ENCODE measurements at places on chromosomes 4 and X.

- no peak for DNase-seq
These were observed 10.4 kb upstream of the TSPYL2 start for GRCh38 chrX:53071604-53072417.

GRCh38 chrX:120794525-120794975 lies 81.1 kb downstream of the CT47B1 start:
- DNase-seq: no peak

DNA sequence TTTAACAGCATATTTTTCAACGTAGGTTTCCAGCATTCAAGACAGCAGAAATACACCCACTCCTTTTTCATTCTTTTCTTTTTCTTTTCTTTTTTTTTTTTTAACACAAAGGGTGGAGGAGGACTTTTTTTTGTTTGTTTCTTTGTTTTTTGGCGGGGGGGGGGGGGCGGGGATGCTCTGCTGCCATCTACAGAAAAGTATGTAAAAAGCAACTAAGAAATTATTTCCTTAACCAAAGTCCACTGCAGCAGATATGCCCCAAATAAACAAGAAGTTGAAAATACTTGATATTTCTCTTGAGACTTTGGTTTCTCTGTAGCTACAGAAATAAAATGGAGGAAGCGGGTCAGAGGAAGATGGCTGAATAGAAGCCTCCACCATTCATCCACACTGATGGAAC lies 63.2 kb upstream of the PBDC1 start:
- DNase-seq: no peak

DNA sequence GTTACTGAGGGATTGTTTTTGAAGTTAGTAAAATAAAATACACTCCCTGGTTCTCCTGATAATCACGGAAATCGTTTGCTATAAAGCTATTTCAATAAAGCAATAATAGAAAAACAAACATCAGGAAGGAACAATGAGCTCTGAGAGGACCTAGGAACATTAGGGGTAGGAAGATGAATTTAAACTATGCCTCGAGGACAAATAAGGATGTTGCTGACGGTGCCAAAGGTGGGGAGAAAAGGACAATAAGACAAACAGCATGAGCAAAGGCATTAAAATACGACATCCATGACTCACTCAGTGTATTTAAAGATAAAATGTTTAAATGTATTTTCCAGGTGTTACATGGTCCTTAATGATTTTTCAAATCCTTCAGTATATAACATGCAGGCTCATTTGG lies 110.3 kb downstream of the MTNR1A start:
- no peak for DNase-seq

GRCh38 chrX:55919367-55920221 lies 202.0 kb downstream of the RRAGB start:
- DNase-seq: no peak

- DNase-seq: no peak
These were observed 821 bp downstream of the SLITRK2 start for GRCh38 chrX:145818186-145819113.

- DNase-seq: no peak
These were observed 39.8 kb upstream of the RBM47 start for GRCh38 chr4:40669504-40669903.

GRCh38 chr4:113618205-113618604 lies 143.3 kb downstream of the CAMK2D start:
- DNase-seq: no peak

DNA sequence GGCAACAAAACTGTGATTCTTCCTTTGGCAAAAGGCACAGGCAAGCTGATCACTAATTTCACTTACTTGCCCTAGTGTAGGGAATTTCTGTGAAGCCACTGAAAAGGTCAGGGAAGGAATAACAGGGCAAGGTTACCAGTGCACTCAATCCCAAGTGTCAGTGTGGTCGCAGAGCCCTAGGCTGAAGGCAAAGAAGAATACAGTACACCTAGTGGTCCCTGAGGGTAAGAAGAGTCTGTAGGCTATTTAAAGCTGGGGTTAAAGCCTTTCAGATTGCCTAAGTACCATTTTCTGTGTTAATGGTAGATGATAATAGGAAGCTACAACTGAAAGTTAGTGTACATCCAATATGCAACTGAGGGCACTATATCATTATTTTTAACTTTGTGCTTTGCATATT lies 173.6 kb upstream of the NRK start:
- no peak for DNase-seq

DNA sequence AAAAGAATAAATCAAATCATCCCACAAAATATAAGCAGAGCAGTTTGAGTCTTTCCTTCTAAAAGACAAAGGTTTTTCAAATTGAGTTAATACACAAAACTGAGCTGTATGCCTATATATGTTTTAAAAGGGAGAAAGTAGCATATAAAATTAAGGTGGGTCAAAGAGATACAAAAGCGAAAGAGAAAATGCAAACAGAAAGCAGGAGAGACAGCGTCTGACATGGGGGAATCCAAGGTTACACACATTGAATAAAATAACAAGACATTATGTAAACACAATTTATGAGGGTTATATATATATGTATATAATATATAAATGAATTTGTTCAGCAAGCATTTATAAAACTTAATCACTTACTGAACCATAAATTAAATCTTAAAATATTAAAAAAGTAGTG lies 276.1 kb upstream of the LCORL start:
- no peak for DNase-seq

DNA sequence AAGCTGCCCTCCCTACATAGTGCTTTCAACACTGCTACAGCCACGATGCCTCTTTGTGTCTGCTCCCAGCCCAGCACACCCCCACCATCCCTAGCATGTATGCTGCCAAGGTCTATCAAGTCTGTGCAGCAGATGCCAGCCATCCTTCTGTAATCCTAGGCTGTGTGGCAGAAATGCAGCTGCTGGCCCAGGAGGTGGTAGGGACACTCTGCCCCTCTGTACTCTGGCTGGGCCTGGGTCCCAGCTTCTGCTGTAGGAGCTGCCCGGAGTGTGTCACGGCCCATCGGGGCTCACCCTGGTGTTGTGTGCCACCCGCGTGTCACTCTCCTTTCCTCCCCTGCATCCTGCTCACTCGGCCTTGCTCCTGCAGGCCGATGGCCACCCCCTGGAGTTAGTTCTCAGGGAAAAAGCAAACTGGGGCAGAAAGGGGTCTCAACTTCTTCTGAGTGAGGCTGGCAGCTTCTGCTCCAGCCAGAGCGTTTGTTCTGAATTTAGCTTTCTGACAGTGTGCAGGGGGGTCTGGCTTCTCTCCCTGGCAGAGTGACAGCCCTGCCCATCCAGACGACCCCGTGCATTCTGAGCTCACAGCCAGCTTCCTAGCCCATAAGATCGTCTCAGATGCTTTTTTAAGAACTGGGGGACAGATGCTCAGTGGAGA lies 22.7 kb downstream of the PSAPL1 start:
- no peak for DNase-seq

DNA sequence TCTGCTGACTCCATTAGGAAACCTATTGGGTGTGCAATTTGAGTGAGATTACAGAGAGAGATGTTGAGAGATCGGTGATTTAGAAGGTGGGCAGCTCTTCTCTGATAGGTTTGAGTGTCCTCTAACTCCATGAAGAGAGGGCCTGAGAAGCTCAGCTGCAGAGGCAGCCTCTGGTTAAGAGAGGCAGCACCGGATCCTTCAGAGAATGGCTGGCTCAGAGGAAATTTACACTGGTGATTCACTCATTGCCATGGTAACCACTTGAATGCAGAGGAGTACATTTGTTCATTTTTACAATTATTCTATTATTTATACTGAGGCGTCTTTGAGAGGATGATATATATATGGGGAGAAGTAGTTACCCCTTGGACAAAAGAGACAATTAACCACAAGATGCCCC lies 171.7 kb downstream of the PDGFRA start:
- peak; percentile 91 for DNase-seq

GRCh38 chrX:110920991-110921390 lies 125.4 kb upstream of the CHRDL1 start:
- no peak for DNase-seq

- no peak for DNase-seq
These were observed 230.4 kb upstream of the PPP1R2C start for GRCh38 chrX:43008356-43008755.

GRCh38 chr4:83267121-83267829 lies 17.3 kb downstream of the COQ2 start:
- no peak for DNase-seq

- no peak for DNase-seq
These were observed 886.2 kb downstream of the ARAP2 start for GRCh38 chr4:35358001-35358584.

- no peak for DNase-seq
These were observed 41.6 kb downstream of the KANTR start for GRCh38 chrX:53135581-53135980.

- DNase-seq: no peak
These were observed 1064.6 kb upstream of the SLIT2 start for GRCh38 chr4:19187096-19187495.

- no peak for DNase-seq
These were observed 40.0 kb downstream of the VGLL1 start for GRCh38 chrX:136572030-136572429.

DNA sequence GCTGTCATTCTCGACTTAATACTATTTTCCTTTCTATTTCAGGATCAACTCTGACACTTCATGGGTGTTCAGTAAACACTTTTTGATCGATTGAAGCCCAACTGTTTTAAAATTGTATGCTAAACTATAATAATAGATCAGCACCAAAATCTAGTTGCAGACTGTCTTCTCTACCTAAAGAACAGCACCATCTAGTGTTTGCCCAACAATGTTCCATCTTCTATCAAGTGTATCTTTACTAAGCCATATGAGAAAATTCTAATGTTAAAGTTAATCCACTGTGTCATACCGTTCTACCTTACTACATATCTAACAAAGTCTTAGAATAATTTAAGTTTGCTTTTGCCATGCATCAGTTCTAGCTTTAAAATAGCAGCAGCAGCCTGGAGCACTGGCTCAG lies 113.0 kb upstream of the PRDX4 start:
- DNase-seq: peak; percentile 5

- no peak for DNase-seq
These were observed 289.6 kb downstream of the CXXC4 start for GRCh38 chr4:104205116-104205515.

GRCh38 chr4:26163425-26164362 lies 157.1 kb upstream of the RBPJ start:
- no peak for DNase-seq

GRCh38 chr4:165207016-165207430 lies 338 bp upstream of the KLHL2 start:
- DNase-seq: peak; percentile 25

DNA sequence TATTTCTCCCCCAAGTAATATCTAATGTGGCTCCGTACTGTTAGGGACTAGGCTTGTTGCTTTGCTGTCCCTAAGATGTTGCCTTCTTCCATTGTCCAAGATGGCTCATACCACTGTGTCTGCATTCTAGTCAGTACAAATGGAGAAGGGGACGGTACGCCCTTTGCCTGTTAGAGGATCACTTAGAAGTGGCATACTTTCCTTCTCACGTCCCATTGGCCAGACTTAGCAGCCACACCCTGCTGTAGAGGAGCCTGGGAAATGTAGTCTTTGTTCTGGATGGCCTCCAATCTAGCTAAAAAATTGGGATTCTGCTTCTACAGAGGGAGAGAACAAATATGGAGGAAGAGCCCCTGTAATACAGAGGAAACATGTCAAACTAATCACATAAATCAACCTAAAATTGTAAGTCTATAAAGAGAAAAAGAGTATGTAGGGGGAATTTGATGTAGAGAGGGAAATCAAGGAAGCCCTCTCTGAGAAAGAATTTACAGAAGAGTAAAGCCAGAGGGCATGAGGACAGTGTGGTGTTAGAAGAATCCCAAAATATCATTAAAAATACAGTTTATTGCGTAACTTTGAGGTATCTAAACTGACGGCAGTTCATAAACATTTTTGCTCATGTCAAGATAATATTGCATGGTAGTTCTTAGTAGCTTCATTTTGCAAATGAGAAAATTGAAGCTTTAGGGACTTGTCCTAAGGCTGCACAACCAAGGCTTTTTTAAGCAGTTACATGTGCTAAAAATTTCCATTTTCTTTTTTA lies 15.1 kb downstream of the PRIMPOL start:
- DNase-seq: no peak

DNA sequence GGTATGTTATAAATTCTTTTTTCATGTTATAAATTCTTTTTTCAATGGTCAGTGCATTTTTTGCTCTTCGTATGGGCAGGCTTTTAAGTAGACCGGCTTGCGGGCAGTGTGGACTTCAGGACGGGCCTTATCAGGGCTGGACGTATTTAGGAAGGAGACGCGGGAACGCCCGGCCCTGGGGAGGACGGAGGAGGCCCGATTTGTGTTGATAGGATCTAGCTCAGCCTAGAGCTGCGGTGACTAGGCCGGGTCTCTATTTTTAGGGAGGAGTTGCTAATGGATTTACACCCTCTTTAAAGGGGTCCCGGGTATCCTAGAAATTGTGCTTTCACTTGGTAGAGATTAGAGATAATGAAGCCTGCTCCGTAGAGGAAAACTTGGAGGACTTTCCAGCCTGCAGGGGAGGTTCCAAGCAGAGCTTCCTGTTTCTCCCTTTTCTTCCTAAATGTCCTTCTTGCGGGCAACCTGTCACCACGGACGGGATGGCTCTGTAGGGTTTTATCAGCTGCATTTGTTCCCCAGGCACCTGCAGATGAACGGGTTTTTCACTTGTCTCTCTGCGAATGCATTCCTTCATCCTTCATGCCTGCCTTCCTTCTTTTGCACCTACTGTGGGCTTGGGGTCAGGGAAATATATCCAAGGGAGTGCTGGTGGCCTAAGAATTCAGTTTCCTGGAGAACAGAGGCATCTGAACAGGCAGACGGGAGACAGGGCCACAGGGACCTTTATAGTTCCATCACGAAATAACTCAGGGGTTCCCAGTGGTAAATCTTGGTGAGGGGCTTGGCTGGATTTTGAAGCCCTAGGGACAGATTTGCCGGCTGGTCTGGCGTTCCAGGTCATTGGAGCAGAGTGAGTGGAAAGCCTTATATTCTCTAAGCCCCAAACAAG lies 1.4 kb downstream of the CD99 start:
- no peak for DNase-seq

GRCh38 chrX:74179499-74179898 lies 124.5 kb upstream of the ZCCHC13 start:
- DNase-seq: no peak

DNA sequence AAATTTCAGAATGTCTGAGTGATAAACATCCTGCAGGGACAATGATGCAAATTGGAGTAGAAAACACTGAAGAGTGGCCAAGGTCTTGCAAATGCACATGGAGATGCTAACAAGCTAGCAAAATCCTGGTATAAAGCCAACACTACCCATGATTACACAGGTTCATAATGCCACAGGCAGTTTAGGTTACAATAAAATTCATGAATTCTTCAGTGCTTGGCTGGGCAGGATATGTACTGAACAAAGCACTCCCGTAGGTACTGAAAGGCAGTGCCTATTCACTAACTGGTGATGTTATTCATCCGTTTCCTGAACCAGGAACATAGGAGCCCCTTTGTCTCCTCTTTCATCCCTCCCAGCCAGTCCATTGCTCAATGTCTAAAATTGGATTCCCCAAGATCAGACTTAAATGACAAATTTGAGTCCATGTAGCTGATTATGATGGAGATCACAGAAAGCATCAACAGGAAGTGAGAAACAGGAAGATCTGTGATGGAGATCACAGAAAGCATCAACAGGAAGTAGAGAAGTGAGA lies 244.5 kb downstream of the DMD start:
- peak; percentile 67 for DNase-seq

DNA sequence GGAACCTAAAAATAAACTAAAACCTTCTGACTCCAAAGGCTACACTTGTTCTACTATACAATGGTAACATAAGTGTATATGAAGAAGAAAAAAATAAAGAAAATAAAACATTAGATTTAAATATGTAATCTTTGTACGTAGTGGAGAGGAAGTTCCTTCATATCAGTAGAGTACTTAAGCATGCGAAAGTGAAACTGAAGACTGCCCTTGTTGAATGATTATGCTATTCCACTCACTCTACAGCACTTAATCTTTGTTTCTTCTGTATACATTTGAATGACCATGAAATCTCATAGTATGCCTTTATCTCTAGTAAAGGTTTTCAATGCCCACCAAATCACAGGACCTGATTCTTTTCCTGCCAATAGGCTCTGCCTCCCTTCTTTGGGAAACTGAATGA lies 78.9 kb downstream of the NDST3 start:
- DNase-seq: no peak
